Hippocampal formation (tissue), 2 donors: ENCODE measurements at places on chromosomes 6 and 20.

GRCh38 chr20:40446888-40447287 is 242.1 kb downstream of the MAFB start:
- DNase-seq, result no peak

GRCh38 chr20:47389867-47390347 is 33.4 kb upstream of the ZMYND8 start:
- DNase-seq, result no peak

- DNase-seq, result no peak
Measured at GRCh38 chr6:158686311-158686710, 36.5 kb downstream of the SYTL3 start.

- no peak for DNase-seq
Measured at GRCh38 chr20:63536997-63537524, at the start of gene PTK6. TSS of gene PTK6 (minus strand) at chr20:63537376. CDS start at chr20:63537314, 62 bp downstream.

DNA sequence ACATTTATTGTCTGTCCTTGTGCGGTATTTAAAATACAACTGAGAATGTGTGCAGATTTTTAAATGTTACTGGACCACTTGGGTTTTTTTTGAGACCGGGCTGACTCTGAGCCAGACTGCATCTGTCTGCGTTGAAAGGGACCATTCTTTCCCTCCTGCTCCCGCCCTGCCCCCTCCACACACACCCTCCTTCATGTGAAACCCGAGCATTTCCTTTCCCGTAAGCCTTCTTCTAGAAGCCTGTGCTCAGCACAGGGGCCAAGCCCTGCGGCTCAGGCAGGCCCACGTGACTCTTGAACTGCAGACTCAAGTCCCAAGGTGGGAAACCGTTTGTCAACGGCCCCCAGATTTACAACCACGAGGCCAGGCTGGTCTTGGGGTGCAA is 82.7 kb upstream of the FOXC1 start:
- peak; percentile 70 for DNase-seq

DNA sequence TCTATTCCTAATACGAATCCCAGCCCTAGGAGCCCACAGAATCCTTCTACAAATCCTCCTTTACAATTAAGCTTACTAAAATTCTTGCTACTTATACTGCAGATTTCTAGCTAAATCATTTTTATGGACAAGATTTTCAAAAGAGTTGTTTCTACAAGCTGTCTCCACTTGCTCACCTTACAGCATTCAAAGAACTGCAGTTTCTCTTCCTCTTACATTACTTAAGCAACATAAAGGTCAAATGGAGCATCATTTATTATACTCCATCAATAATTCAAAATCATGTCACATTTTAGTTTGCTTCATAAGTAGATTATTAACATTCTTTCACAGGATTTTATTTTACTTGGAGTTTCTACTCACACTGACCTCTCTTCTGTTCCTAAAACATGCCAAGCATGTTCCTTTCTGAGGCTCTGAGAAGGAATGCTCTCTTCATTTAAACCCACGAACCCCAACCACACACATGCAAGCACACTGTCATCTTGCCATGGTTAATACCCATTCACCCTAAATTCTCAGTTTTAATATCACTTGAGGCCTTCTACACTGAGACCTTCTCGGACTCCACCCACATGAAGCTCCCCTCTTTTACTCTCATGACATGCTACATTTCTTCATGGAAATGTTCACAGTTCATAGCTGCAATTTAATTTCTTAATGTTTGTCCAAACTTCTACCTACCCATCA is 388.2 kb downstream of the TBC1D32 start:
- DNase-seq, result no peak

GRCh38 chr6:37323580-37323979 is 30.2 kb upstream of the RNF8 start:
- no peak for DNase-seq

DNA sequence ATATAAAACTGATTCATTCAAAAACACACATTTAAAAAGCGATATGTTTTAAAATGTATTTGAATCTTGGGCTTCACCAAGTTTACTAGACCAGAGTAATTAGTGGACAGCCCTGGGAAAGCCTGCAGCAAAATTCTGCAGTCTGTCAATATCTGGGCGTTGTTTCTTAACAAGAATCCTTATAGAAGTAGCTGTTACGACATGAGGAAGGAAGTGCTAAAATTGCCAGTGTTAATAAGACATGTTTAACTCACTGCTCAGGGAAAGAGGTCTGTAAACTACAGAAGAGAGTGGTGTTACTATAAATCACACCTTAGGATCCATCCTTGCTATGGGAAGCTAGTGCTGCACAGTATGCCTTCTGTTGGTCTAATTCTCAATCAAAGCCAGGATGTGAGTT is 120.6 kb downstream of the TBX18 start:
- DNase-seq, result no peak

- no peak for DNase-seq
Measured at GRCh38 chr6:119887666-119888065, 538.1 kb upstream of the MAN1A1 start.

GRCh38 chr20:36214684-36215256 is 21.5 kb upstream of the AAR2 start:
- DNase-seq, result no peak

- no peak for DNase-seq
Measured at GRCh38 chr6:135235716-135236115, 54.6 kb downstream of the MYB start.

- no peak for DNase-seq
Measured at GRCh38 chr20:6120491-6120988, 2.3 kb downstream of the FERMT1 start.

GRCh38 chr6:20203561-20204511 is 8.4 kb downstream of the MBOAT1 start:
- no peak for DNase-seq

- no peak for DNase-seq
Measured at GRCh38 chr20:48060841-48061720, 275.8 kb upstream of the SULF2 start.

GRCh38 chr20:22623211-22623610 is 38.8 kb upstream of the FOXA2 start:
- no peak for DNase-seq

- DNase-seq, result peak; percentile 71
Measured at GRCh38 chr20:51562332-51563173, 20.0 kb upstream of the NFATC2 start.

- DNase-seq, result no peak
Measured at GRCh38 chr6:15715060-15715459, 52.2 kb upstream of the DTNBP1 start.

DNA sequence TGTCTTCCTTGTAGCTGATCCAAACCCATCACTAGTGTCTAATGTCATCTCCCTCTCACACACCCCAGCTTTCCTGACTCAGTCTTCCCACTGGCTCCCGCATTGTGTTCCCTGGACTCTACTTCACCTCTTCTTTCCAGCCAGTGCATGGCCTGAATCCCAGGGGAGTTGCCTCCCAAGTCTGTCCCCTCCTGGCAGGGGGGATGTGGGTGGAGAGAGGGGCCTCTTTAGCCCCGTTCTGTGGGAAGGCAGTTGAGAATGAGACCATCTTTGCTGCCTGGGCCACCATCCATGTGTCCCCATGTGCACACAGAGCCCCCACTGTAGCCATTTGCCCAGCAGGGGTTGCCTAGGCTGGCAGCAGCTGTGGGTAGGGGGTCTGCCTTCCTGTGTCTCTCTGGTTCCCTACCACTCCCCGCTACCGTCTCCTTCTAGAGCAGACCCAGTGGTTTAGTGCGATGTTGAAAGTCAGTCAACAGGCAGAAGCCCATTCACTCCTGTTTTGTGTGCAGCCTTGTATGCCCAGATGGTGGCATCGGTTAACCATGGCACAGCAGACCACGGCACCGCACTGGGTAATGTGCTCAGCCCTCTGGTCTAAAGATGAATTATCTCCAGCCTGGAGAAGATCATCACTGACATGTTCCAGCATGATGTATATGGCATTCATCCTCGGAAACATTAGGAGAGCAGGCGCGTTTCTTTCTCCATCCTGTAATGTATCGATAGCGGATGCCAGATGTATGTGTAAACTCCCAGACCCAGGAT is 178.8 kb upstream of the SNX9 start:
- no peak for DNase-seq

GRCh38 chr20:35629427-35630145 is 14.0 kb downstream of the SPAG4 start:
- DNase-seq, result no peak

GRCh38 chr6:161023316-161023715 is 31.7 kb downstream of the MAP3K4 start:
- DNase-seq, result no peak

GRCh38 chr6:19231878-19232561 is 605.1 kb upstream of the ID4 start:
- DNase-seq, result peak; percentile 29

GRCh38 chr6:33451606-33452005 is 2.8 kb upstream of the ZBTB9 start:
- no peak for DNase-seq

GRCh38 chr6:119672725-119673124 is 323.2 kb upstream of the MAN1A1 start:
- DNase-seq, result no peak

- DNase-seq, result no peak
Measured at GRCh38 chr6:54204921-54205591, 93.8 kb downstream of the MLIP start.

DNA sequence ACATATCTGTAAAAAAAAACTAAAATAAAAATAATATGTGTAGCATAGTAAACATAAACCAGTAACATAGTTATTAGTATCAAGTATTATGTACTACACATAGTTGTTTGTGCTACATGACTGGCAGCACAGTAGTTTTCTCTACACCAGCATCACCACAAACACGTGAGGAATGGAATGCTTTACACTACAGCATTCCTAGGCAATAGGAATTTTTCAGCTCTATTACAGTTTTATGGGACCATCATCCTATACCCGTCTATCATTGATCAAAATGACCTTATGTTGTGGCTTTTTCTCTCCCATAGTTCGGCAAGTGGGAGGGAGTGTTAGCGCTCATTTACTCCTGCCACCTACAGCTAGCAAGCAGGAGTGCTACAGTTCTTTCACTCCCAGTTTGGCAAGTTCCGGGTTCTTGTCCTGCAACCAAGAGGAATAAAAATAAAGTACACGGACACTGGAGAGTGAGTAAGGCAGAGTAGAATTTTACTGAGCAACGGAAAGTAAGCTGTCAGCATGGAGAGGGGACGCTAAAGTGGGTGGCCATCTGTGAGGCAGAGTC is 196.8 kb upstream of the HSF2 start:
- no peak for DNase-seq

GRCh38 chr20:48186915-48187314 is 401.6 kb upstream of the SULF2 start:
- no peak for DNase-seq

DNA sequence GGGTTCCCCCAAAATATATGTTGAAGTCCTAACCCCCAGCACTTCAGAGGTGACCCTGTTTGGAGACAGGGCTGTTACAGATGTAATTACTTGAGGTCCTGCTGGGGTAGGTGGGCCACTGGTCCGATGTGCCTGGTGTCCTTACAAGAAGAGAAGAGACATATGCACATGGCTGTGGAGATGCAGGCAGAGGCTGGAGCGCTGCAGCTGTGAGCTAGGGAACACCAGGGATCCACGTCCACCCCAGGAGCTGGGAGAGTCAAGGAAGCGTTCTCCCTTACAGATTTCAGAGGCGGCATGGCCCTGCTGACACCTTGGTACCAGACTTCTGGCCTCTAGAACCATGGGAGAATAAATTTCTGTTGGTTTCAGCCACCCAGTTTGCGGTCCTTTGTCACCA is 11.7 kb upstream of the SLC22A2 start:
- DNase-seq, result no peak

DNA sequence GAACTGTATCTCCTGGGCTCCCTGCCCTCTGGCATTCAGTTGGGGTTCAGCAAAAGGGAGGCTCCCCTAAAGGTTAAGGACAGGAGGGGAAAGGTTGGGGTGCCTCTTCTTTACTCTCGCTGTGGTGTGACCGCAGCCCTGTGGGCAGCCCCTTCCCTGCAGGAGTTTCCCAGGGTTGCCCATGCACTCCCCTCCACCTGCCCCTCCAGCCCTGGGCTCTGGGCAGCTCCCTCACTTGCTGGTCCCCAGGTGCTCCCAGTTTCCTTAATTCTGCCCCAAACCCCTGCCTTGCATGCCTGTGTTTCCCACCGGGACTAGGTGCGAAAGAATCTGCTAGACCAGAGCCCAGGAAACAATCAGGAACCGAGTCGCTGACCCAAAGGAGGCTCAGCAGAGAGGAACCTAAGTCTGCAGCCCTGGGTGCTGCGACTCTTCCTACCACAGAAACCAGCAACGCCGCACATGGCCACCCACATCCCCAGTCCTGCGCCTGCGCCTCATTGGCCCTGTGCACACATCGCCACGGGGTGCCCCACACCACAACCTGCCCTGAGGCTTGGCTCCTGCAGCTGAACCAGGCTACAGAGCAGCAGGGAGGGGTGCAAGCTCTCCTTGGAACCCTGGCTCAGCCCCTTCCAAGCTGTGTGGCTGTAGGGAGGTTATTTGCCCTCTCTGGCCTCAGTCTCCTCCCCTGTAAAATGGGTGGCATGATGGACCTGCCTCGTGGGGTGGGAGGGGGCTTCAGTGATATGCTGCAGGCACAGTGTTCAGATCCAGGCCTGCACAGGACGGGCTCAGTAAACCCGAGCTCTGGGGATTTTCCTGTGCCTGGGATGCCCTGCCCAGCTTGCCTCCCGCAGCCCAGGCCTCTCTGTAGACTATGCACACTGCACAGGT is 487.6 kb downstream of the PREX1 start:
- no peak for DNase-seq

- no peak for DNase-seq
Measured at GRCh38 chr20:21574443-21574842, 60.6 kb upstream of the NKX2-2 start.

DNA sequence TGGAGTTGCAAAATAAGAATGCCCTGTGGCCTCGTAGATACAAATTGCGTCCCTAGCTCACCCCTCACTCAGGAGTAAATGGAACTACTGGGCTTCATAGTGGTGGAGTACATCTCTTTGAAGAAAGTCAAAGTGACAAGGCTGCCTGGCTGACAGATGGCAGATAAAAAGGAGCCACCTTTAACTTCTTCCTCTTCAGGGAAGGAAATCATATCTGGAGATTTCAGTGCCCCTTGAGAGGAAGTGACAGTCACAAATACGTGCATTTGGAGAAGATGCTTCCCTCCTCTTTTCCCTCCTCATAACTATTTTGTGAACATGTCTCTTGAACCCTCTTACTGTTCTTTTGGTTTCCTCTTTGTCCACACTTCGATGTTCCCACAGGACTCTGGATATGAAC is 43.2 kb downstream of the PPP1R3G start:
- no peak for DNase-seq

- DNase-seq, result no peak
Measured at GRCh38 chr6:119686240-119686639, 336.7 kb upstream of the MAN1A1 start.

DNA sequence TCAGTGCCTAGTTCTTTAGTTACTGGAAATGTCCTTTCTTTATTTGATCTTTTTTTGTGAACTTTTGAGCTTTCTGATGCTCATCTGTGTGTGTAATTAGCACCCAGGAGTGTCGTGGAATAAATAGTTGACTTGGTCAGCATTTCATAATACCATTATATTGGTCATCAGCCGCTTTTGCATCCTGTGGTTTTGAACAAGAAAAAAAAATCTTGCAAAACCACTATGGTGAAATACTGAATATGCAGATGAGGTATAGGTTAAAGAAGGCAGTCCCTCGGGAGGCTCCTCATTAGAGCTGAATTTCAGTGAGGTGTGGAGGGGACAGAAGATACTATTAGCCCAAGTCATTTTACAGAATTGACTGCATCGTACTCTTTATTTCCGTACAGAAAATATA is 90.1 kb downstream of the FOXO3 start:
- no peak for DNase-seq
